Natural killer cell (primary cell): ENCODE measurements at places on chromosomes 3 and 15. TPM values are rescaled to one million over a fixed set of nuclear protein-coding genes. Genes with fewer than 3 reads are reported as not detected.

The CLDN18 gene
- not detected for total RNA-seq

The CCK gene
- 0.54 TPM for total RNA-seq

DNA sequence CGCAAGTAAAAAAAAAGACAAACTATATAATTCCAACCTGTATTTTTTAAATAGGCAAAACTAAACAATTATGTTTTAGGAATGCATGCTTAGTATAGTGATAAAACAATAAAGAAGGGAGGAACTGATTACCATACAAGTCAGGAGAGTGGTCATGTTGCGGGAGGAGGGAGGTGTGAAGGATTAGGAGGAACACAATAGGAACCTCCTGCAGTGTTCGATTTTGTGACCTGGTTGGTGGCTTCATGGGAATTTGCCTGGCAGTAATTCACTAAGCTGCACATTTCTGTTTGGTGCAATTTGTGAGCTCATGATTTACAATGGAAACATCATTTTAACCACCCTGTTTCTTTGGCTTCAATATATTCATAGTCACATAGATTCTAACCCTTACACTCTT lies 78.3 kb downstream of the TPRA1 start:
- no peak for DNase-seq

The HTR3E gene
- total RNA-seq: not detected

- DNase-seq: no peak
These were observed 508 bp downstream of the GORASP1 start for GRCh38 chr3:39106851-39107387.

- DNase-seq: no peak
These were observed 134.2 kb upstream of the IGF1R start for GRCh38 chr15:98514034-98514622.

The UROC1 gene
- total RNA-seq: not detected

The UCN2 gene
- total RNA-seq: not detected

GRCh38 chr15:87045746-87046145 lies 966.1 kb downstream of the AGBL1 start:
- no peak for DNase-seq

- DNase-seq: no peak
These were observed 31.5 kb downstream of the LOXL1 start for GRCh38 chr15:73957785-73958184.

DNA sequence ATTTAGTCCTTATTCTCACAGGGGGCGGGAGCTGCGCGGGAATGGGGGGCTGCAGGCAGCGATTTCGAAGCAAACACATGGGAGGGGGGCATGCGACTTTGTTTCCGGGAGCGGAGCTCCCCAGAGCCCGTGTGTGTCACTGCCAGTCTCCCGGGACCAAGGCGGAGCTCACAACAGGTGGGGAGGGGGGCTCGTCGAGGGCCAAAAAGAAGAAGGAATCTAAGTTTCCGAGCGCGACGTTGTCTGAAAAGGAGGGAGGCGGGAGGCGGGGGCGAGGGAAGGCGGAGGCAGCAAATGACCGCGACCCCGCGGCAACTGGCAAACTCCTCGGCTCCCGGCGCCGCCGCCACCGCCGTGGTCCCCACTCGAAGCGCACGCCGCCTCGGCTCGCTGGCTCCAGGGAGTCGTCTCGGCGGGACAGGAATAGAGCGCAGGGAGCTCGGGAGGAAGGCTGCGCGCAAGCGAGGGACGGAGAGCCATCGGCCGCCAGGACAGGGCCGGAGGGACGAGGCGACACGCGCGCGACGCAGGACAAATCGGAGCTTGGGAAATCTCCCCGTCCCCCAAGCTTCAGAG lies 1.4 kb downstream of the FOXP1 start:
- DNase-seq: peak; percentile 56

- DNase-seq: no peak
These were observed 58.9 kb downstream of the ZNF445 start for GRCh38 chr3:44418549-44418948.

DNA sequence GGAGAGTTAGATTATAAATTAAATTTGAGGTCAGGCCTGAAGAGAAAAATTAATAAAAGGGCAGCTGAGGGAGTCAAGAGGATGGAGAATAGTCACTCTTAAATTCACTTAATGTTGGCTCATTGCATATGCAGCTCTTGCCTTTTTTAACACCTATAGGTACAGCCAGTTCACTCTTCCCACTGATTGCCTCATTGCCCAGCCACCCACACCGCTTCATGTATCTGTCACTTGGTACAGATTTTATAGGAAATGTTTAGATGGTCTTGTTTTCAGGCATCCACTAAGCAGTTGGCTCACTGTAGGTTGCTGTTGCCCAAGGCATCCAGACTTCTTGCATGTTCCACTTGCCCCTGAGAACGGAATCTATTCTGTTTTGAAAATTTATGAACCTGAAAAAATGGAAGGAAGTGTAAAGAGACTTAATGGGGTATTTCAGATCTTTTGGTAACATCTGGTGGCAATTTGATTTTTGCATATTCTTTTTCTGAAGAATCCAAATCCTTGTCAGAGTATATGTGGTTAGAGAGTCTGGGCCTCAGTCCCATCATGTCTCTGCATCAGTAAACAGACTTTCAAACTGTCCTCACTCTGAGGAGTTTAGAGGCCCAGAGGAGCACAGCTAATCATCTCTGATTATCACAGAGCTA lies 151.9 kb downstream of the RBPMS2 start:
- DNase-seq: no peak

The GRAMD1C gene
- 3.6 TPM for total RNA-seq

The CRTC3 gene
- 68.8 TPM for total RNA-seq

DNA sequence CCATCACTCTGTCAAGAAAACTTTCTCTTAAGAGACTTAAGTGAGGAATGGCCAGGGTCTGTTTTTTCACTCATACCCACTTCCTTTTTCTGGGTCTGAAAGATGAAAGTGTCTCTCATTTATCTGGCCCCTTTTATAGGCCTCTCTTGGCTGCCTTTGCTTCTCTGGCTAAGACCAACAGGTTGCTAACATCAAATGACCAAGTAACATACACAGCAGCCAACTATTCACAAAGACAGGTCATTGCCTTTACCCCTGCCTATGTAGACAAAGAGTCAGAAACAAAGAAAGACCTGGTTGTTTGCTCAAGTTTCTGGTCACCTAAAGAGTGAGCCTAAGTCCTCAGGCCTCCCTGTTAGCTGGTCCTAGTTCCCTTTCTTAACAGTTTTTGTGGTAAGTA lies 24.0 kb upstream of the CSTA start:
- DNase-seq: no peak

DNA sequence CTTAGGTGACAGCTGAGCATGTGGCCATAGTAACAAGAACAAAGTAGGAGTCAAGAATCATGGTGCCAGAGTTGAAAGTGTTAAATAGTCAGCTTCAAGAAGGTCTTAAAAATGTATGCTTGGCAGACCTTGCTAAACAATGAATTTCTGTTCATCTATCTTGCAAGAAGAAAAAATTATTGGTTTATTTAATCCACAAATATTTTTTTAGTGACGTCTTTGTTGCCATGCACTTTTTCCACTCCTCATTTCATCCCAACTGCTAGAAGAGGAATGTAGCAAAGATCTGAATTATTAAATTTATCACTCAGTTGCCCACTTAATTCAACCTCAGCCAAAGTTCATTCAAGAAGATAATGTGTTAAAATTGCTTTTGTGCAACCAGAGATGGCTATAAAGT lies 3.2 kb upstream of the SLC4A7 start:
- no peak for DNase-seq

DNA sequence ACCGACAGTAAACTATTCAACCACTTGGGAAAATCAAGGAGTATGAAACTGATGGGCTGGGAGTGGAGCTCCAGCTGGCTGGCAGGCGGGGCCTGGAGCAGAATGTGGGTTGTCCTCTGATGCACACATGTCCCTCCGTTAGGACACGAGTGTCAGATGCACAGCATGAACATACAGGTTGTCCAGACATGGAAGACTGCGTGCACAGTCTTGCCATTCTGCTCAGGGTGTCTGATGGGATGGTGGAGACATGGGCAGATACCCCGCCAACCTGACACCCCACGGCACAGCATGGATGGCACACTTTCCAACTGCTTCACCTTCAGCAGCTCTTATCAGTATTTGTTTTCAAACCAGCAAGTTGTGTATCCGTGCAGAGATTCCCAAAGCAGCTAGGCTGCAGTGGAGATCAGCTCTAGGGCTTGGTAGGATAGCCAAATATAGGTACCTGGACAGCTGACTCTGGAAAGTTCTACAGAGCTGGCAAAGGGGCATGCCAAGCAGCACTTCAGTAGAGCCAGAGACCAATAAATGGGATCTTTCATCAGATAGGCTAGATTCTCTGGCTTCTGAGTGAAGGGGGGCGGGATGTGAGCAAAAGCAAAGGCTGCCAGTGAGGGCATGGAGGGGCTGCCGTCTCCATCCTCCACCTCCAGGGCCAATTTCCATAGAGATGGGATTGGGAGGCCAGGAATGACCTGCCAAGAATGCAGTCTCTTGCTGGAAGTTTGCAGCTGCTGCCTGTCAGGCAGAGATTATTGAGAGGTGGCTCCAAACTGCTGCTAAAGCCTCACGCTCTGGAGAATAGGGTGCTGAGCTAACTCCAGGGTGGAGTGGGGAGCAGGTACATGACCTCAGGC lies 47.2 kb upstream of the KY start:
- no peak for DNase-seq

DNA sequence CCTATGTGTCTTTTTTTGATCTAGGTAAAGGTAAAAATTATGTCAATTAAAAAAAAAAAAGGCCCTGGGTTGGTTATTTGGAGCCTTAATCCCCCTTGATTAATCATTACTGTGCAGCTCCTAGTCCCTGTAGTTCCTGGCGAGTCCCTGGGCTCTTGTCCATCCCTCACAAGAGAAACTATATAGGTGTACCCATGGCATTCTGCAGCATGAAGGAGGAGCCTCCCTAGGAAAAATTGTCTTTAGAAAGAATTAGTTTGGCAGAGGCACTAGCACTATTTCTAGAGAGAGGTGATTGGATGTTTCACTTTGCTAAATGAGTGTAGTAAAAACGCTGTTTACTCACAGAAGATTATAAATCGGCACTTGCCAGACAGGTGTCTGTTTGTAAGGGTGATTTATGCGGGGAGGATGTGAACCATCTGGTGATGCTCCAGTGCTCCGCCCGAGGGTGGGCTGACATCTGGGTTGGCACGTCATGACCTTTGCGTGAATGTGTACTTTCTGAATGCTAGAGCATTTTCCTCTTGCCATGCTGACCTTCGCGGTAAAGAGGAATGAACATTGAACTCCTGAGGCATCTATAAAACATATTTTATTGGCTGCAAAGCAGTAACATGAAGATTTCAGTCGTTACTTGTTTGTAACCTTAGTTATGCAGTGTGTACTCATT lies 12.6 kb downstream of the PLCL2 start:
- no peak for DNase-seq

GRCh38 chr3:95752199-95752598 lies 1062.2 kb upstream of the EPHA6 start:
- no peak for DNase-seq

The TERC gene
- total RNA-seq: 2.7 TPM

The PRKAR2A gene
- total RNA-seq: 42.7 TPM

DNA sequence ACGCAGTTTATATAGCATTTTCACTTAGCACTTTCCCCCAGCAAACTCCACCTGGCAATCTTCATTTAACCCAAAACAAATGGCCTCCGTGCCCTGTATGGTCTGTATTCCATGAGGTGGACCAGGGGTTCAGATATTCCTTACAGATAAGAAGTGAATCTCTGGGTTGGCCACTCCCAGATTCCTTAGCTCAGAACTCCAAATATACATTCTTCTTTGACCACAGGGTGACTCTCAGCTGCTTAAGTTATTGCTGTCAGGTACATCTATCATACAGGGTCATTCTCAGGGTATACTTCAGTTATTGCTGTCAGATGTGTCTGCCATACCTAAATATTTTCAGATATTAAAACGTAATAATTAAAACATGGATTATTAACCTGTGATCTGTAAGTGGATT lies 229.8 kb downstream of the TBL1XR1 start:
- no peak for DNase-seq

The CKMT1B gene
- total RNA-seq: not detected

DNA sequence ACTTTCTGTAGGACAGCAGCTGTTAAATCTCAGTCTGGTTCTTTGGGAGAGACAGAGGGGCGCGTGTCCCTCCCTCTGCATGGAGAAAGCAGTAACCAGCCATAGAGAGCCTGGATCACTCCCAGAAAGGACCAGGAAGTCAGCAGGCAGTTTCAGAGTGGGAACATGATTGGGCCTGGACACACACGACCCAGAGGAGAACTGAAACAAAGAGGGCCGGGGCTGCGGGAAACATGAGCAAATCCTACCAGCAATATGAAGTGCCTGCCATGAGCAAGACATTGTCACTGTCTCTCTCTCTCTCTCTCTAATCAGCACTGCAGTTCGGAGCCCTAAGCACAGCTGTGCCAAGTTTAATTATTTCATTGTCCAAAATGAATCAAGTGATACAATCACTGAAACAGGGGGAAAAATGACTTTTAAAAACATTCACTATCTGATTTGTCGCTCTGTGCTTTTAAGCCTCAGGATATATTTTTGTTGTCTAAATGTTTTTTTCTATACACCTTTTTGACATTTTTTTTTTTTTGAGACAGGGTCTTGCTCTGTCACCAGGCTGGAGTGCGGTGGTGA lies 17.6 kb downstream of the MUC13 start:
- DNase-seq: no peak

GRCh38 chr15:87572381-87572910 lies 684.1 kb downstream of the NTRK3 start:
- no peak for DNase-seq

DNA sequence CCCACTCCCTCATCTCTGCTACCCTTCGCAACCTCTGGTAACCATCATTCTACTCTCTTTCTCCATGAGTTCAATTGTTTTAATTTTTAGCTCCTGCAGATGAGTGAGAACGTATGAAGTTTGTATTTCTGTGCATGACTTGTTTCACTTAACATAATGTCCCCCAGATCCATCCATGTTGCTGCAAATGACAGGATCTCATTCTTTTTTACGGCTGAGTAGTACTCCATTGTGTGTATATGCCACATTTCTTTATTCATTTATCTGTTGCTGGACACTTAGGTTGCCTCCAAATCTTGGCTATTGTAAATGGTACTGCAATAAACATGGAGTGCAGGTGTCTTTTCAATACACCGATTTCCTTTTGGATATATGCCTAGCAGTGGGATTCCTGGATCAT lies 12.1 kb downstream of the GALK2 start:
- no peak for DNase-seq

GRCh38 chr3:142915636-142916035 lies 26.8 kb upstream of the PCOLCE2 start:
- no peak for DNase-seq

GRCh38 chr3:48400824-48401433 lies 28.9 kb downstream of the FBXW12 start:
- peak; percentile 53 for DNase-seq

The ZNF620 gene
- 3.3 TPM for total RNA-seq

DNA sequence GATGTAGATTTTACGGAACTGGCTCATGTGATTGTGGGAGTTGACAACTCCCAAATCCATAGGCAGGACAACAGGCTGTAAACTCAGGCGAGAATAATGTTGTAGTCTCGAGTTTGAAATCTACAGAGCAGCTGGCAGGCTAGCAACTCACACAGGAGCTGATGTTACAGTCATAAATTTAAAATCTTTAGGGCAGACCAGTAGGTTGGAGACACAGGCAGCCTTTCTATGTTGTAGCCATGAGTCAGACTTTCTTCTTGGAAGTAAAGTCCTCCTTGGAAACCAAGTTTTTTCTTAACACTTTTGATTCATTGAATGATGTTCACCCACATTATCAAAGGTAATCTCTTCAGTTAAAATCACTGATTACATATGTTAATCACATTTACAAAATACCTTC lies 89.1 kb upstream of the ALCAM start:
- DNase-seq: no peak
